ENCODE measurements at places on chromosomes 12 and 14. TPM values are rescaled to one million over a fixed set of nuclear protein-coding genes. Genes with fewer than 3 reads are reported as not detected.

- DNase-seq = no peak
These were observed 129.6 kb downstream of the RPS29 start for GRCh38 chr14:49456589-49456988.

DNA sequence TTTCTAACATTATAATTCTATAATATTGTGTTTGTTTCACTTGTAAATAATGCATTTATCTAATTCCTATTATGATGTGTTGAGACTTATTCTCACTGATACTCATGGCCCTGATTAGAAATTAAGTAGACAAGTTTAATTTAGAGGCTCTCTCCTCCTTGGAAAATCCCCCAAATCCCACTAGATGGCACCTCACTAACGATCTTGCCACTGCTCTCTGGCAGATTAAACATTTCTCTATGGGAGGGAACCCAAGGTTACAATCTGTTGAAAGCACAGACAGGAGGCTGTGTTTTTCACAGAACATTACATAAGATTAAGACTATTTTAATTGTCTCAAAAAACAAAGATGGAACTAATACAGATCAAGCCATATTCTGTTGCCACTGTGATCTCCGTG is 318.7 kb downstream of the LRFN5 start:
- DNase-seq = no peak

DNA sequence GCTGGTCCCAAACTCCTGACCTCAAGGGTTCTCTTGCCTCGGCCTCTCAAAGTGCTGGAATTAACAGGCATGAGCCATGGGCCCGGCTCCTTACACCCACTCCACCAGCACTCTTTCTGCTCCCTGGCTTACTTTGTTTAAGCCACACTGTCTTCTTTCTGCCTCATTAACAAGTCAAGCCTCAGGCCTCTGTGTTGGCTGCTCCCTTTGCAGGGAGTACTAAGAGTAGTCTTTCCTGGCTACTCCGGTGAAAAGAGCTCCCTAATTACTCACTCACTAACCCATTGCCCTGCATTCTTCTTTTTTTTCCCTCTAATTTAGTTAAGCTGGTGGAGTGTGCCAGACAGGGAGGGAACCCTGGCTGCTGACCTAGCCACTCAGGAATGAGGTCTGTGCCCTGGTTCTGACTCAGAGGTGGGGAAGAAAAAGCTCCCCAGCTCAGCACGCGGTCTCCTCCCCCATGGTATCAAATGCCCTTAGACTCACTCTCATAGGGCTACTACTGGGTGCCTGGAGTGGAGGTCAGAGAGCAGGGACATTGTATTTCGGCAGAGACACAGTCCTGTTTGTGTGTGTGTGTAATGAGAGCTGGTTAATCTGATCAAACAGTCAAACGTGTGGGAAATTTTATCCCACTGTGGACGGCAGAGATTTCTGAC is 19.8 kb downstream of the GALNT6 start:
- DNase-seq = peak; percentile 90

Gene TCL1B
- total RNA-seq = not detected

DNA sequence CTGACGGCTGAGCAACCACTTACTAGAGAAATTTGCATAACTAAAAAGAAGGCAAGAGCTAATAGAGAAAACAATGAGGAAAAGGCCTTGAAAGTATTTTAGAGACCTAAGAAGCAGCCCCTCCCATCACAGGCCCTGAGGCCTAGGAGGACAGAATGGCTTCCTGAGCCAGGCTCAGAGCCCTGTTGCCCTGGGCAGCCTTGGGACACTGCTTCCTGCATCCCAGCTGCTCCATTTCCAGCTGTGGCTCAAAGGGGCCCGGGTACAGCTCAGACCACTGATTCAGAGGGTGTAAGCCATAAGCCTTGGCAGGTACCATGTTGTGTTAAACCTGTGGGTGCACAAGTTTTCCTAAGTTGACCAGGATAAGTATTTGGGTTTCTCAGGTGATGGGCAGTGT is 181.4 kb downstream of the TRHDE start:
- no peak for DNase-seq

Gene KCNA5
- total RNA-seq = 84.9 TPM

Gene PGF
- 29.1 TPM for total RNA-seq

Gene ERP27
- total RNA-seq = 3.2 TPM

DNA sequence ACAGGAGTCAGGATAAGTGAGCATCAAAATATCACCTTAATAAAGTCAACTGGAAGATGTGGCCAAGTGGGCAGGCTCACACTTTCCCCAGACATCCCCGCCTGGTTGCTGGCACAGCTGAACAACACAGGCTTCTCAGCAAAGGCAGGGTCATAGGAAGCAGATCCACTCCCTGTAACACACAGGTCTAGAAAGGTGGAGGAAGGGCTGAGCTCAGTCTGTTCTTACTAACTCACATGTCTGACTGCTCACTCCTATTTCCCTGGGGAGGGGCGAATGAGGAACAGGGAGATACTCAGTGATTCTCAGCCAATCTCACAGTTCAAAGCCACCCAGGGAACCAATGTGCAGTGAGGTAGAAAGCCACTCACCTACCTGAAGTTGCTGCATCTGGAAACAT is 45.0 kb upstream of the AMN1 start:
- no peak for DNase-seq

Gene NID2
- 56.6 TPM for total RNA-seq

DNA sequence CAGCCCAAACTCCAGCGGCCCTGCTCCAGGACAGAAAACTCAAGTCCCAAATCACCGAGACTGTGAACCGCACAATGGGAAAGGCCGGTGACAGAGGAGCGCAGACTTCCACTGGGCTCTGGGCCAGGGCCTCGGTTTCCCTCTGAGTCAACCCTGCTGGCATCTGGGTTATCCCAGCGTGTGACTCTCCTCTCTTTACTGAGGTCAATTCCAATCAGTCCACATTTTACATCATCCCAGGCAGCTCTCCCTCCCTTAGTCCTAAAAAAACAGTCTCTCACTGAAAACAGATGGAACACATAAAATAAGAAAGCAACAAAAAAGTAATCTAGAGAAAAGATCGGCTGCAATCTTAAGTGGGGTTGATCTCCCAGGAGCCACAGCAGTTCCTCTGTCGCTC is 36.9 kb downstream of the ITPK1 start:
- peak; percentile 84 for DNase-seq

Gene EML5
- total RNA-seq = 0.39 TPM

DNA sequence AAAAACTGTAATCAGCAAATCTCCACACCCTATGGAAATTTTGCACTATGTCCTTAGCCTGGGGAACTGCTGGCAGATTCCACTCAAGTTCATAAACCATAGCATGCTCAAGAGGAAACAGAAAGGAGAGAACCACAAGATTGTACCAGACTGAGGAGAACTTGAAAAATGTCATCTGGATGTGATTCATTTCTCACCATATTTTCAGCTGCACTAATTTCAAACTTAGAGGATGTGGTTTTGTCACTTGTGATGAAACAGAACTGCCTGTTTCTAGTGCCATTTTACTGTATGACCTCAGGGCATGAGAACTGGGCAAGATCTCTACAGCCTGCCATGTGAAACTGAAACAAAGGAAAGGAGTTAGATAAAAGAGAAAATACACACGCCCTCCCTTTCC is 1493.1 kb upstream of the FLRT2 start:
- no peak for DNase-seq

DNA sequence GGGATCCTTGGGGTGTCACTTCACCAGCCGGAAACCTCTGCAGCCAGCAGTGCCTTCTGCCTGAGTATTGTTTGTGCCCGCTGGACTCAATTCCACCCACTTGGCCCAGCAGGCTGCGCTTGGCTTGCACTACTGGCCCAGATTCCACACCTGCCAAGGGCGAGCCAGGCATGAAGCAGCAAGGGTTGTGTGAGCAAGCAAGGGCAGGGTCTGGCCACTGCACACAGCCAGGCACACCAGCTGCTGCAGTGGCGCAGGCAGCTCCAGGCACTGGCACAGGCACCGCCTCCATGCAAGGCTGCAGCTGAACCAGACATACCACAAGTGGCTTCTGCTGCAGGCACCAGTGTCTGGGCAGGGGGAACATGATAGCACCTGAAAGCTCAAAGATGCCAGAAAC is 99.5 kb downstream of the NUAK1 start:
- DNase-seq = no peak

- DNase-seq = peak; percentile 73
These were observed 473.1 kb downstream of the TMEM121 start for GRCh38 chr14:105999361-106000028.

DNA sequence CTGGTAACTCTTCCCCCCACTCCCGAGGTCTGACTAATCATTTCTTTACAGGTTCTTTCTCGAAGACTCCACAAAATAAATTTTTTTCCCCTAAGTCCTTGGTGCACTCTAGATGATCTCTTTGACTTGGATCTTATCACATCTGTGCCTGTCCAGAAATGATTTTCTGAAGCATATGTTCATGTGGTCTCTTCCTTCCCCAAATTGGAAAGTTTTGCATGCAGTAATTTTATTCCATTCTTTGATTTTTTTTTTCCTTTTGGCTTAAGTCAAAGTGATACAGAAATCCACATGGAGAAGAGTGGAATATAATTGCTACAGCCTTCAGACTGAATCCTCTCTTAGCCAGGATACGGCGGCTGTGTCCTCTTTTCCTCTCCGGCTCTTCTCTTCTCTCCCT is 213.3 kb downstream of the BMP4 start:
- no peak for DNase-seq

Gene EIF2S1
- 61.4 TPM for total RNA-seq

DNA sequence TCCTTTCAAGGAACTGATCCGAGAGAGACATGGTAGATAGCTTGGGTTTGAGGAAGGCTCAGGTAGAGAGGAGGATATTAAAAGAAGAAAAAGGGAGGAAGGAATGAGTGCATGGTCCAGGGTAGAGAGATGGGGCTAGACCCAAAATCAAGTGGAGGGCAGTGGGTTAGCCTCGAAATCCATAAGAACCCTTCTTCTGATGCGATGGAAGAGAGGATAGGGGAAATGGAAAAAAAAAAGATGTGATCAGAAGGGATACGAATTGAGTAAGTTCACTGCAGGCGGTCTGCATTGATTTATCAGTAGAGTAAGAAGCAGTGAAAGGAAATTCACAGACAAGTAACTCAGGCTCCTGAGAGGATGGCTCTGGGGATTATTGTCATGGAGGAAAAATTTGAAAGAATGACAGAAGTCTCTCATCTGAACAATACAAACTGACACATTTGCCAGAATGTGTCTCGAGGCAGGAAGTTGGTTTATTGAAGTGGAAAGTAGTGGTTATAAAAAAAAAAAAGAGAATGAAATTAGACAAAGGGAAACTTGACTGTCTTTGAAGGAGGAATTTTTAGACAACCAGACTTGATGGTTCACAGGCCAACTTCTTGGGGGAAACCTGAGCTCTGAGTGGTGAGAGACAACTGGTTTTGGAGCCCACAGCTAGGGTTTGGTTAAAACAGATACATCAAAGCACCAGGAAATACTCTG is 10.2 kb downstream of the PPFIBP1 start:
- no peak for DNase-seq

GRCh38 chr12:89166525-89166934 is 185.8 kb downstream of the DUSP6 start:
- no peak for DNase-seq

GRCh38 chr12:39887856-39888255 is 218.0 kb downstream of the SLC2A13 start:
- no peak for DNase-seq

DNA sequence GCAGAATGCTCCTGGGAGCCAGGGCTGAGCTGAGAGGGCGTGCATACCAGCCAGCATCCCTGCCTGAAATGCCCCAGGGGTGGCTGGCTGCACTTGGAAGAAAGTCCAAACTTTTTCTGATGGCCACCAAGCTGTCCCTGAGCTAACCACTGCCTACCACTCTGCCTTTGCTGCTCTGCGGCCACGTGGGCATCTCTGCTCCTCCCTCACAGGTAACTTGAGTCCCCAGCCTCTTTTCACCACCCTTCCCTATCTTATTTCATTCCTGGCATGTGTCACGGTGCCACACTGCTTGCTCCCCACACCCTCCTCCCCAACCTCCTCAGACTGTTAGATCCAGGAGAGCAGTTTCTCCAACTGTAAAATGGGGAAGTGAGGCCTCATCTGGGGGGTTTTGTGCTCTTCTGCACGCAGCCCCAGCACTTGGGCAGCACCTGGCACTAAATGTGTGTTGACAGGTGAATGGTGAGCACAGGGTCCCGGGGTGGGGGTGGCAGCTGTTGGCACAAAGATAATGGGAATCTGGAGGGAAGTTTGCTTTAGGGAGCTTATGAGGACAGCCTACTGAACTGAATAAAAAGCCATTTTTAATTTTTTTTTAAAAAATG is 113.0 kb downstream of the GLT1D1 start:
- no peak for DNase-seq

- peak; percentile 91 for DNase-seq
These were observed 8.6 kb downstream of the SLC25A29 start for GRCh38 chr14:100297320-100298300.

Gene DBX2
- total RNA-seq = 0.27 TPM

GRCh38 chr14:24098927-24099813 is 5.1 kb downstream of the PCK2 start:
- peak; percentile 38 for DNase-seq

Gene IFNG-AS1
- total RNA-seq = 0.54 TPM

Gene OR11H12
- not detected for total RNA-seq

DNA sequence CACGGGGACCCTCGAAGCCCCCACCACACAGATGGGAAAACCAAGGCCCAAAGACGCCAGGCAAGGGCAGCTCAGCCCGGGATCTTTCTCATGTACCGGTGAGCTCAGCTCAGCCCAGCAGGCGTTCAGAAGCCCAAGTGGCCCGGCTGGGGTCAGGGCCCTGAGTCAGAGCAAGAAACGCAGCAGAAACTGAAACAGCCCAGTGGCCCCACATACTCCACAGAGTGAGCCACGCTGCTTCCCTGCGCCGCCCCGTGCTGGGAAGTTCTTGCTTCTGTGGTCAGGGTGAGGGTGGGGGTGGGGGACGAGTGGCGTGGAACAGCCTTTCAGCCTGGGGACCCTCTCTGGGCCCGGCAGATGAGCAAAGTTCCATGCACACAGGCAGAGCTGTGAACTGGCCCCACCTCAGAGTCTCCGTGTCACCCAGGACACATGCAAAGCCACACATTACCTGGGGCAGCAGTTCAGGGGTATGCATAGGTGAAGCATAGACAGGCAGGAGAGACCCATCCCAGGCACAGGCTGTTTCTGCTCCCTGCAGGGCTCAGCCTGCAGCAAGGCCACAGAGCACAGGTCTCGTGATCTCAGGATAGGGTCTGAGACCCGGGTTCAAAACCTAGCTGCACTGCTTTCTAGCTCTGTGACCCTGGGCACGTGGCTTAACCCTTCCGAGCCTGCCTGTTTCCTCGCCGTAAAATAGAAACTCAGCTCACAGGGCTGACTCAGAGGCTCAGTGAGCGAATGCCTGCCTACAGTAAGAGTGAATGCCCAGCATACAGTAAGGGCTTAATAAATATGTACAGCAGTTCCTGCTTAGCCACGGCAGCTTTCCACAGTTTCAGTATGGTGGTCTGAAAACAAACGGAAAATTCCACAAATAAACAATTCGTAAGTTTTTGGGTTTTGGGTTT is 21.6 kb downstream of the NCOR2 start:
- peak; percentile 78 for DNase-seq
